ENCODE measurements at places on chromosomes 12 and 14.

DNA sequence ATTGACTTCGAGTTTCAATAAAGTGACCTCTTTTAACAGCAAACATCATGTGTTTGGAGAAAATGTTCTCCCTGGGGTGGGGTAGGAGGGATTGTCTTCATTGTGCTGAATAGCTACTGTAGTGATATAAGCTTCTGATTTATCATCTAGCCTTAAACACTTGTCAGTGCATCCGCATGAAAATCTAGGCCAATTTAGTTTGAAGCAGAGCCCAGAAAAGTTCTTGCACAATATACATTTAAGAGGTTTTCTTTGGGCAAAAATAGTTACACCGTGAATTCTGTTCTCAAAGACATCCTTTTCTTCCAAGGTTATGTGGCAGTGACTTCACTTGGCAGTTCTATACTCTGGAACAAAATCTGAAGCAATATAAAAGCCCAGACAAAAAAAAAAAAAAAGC lies 136.0 kb upstream of the IFNG-AS1 start:
- no peak for DNase-seq

- DNase-seq = no peak
These were observed 45.8 kb upstream of the BATF start for GRCh38 chr14:75476274-75476995.

DNA sequence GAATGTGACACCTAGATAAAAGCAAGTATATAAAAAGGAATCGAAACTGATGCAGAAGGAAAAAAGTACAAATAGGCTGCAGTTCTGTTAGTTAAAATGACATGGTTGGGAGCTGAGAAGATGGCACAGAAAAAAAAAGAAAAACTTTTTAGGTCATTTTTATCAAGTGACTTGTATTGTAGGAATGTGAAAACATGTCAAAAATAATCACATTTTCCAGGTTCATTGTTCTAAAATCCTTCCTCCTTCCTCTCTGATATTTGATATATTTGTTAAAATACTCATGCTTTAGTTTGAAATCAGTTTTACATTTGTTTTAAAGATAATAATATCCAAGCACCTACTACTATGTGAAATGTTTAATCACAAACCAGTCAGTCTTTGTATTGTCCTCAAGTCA lies 507.9 kb downstream of the PRKD1 start:
- no peak for DNase-seq

DNA sequence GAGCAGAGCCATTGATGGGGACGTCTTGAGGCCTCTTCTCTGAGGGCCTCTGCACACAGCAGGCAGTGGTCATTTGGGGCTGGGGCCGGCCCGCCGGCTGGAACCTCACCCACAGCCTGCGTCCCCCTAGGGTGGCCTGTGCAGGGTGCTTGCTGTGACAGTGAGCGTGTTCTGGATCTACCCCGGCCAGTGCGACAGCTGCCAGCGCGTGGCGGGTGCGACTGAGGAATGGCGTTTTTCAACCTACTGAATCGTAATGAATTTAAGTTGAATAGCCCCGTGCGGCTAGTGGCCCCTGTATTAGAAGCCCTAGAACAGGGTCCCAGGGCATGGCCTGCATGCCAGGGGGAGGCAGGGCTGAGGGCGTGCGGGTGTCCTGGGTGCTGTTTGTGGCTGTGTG lies 13.8 kb downstream of the RFLNA start:
- DNase-seq = no peak

GRCh38 chr12:64864319-64864718 lies 39.9 kb downstream of the TBC1D30 start:
- no peak for DNase-seq

GRCh38 chr14:57462551-57462950 lies 31.1 kb downstream of the CCDC198 start:
- no peak for DNase-seq

DNA sequence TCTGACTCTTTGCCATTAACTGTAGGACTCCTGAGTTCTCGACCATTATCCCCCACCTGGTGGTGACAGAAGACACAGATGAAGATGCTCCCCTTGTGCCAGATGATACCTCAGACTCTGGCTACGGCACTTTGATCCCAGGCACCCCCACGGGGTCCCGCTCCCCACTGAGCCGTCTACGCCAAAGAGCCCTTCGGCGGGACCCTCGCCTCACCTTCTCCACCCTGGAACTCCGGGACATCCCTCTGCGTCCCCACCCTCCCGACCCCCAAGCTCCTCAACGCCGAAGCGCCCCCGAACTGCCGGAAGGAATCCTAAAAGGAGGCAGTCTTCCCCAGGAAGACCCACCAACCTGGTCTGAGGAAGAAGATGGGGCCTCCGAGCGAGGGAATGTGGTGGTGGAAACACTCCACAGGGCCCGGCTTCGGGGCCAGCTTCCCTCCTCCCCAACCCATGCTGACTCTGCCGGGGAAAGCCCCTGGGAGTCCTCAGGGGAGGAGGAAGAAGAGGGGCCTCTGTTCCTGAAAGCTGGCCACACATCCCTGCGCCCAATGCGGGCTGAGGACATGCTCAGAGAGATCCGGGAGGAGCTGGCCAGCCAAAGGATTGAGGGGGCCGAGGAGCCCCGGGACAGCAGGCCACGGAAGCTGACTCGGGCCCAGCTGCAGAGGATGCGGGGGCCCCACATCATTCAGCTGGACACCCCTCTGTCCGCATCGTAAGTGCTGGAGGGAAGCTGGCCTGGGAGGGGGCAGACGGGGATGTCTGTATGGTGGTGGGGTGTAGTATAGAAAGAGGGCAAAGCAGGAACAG lies 14.4 kb downstream of the TNFRSF1A start:
- DNase-seq = no peak

DNA sequence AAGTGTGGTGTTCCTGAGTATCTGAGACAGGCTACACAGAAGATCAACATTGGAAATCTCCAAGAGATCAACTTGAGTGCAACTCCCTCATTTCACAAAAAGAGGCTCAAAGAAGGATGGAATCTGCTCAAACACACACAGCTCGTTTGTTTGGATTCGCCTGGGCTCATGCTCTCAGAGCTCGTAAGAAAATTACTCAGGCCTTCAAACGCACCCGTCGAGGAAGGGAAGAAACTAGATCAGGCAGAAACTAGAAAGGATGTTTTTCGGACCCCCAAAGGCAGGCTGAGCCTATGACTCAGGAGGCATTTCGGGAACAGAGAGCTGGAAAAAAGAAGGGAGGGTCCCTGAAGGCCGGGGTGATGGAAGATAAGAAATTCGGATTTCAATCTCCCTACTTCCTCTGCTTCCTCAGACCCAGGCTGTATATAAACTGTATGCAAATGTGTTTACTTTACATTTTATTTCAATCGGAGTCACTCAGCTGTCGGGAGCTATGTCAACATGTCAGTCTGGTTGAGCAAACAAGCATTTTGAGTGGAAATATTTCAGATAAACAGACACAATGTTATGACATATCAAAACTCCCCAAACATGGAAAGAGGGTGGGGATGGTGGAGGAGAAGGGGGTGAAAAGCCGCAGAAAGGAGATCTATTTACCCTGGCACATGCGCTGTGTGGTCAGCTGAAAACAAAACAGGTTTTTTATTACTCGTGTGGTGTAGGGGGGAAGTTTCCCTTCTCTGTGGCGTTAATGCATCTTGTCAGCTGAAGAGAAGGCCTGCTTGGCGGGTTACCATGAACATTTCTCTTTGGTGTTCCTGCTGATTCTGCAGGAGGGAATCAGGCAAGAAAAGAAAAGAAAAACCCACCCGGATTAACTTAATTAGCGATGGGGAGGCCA lies 129.1 kb upstream of the TBX3 start:
- DNase-seq = no peak

- DNase-seq = peak; percentile 71
These were observed 4.6 kb downstream of the MTRFR start for GRCh38 chr12:123237646-123238329.
